ENCODE measurements at places on chromosomes 3 and 15. TPM values are rescaled to one million over a fixed set of nuclear protein-coding genes. Genes with fewer than 3 reads are reported as not detected.

DNA sequence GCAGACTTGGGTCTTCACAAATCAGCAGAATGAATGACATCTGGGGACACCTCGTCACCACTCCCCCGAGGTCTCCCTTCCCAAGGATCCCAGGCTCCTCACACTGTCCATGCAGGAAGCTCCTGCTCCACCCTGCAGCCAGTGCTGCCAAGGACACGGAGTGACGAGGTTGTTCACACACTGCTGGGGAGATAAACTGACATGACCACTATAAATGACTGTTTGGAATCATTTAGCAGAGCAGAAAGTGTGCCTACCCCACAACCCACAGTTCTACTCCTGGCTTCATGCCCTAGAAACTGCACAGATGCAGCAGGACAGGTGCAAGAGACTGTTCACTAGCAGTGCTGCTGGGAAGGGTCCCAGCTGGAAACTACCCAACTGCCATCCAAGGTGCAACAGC lies 19.7 kb upstream of the PRSS50 start:
- no peak overlapping the region for H3K4me3 ChIP-seq
- H3K4me1 ChIP-seq = no peaks in the 10 kb centered on the region
- no peaks in the 10 kb centered on the region for H3K27me3 ChIP-seq
- H3K36me3 ChIP-seq = no peaks in the 10 kb centered on the region
- no peak overlapping the region for H3K27ac ChIP-seq

DNA sequence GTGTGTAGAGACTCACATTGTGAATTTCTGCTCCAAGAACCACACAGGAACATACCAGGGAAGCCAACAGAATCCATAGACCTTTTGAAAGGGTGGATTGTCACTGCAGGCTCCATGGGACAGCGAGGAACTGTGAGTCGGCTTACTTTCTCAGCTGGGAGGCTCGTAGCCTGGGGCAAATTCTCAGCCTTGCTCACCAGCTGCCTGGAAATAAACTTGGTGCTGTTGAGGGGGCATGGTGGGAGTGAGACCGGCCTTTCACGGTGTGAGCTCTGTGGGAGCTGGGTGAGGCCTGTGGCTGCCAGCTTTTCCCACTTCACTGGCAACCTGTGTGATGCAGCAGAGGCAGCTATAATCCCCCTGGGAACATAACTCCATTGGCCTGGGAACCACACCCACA lies 146.6 kb upstream of the P2RY1 start:
- H3K27me3 ChIP-seq = no peaks in the 10 kb centered on the region
- no peak overlapping the region for H3K4me3 ChIP-seq
- no peaks in the 10 kb centered on the region for H3K36me3 ChIP-seq
- H3K27ac ChIP-seq = no peak overlapping the region

- H3K4me1 ChIP-seq = peaks cover 4% of the 10 kb centered on the region
- no peaks in the 10 kb centered on the region for H3K36me3 ChIP-seq
- DNase-seq = no peak
- no peak overlapping the region for H3K27ac ChIP-seq
- no peak overlapping the region for H3K4me3 ChIP-seq
These were observed 171.1 kb downstream of the GHSR start for GRCh38 chr3:172277151-172277652.

GRCh38 chr3:124140746-124141145 lies 148.8 kb upstream of the ROPN1 start:
- no peaks in the 10 kb centered on the region for H3K4me1 ChIP-seq
- no peak overlapping the region for H3K27ac ChIP-seq
- no peak for DNase-seq
- no peaks in the 10 kb centered on the region for H3K27me3 ChIP-seq
- no peaks in the 10 kb centered on the region for H3K36me3 ChIP-seq
- no peak overlapping the region for H3K4me3 ChIP-seq

DNA sequence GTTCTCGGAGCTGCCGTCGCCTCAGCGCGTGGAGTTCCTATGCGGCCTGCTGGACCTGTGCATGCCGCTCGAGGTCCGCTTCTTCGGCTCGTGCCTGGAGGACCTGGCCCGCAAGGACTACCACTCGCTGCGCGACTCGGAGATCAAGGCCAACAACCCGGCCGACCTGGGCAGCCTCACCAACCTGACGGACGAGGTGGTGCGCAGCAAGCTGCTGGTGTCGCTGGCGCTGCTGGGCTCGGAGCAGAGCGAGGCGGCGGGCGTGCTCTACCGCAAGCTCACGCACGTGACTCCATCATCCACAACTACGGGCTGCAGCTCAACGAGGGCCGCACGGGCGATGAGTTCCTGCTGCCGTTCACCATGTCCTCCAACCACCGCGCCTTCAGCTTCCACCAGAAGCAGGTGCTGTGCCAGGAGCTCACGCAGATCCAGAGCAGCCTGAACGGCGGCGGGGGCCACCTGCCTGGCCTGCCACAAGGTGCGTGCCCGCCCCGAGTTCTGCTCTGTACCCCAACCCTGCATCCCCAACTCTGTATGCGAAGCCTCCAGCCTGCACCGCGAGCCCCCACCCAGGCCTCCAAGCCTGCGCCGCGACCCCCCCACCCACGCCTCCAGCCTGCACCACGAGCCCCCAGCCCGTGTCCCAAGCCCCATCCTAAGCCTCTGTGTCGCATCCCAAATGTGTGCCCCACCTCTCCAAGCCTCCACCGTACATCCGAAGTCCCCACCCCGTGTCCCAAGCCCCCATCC lies 178.2 kb downstream of the OR4M2 start:
- H3K36me3 ChIP-seq = no peaks in the 10 kb centered on the region
- no peak overlapping the region for H3K27ac ChIP-seq
- no peaks in the 10 kb centered on the region for H3K4me1 ChIP-seq
- no peak for DNase-seq
- no peak overlapping the region for H3K4me3 ChIP-seq
- H3K27me3 ChIP-seq = no peaks in the 10 kb centered on the region

GRCh38 chr15:85527895-85528294 lies 147.5 kb downstream of the AKAP13 start:
- H3K4me3 ChIP-seq = no peak overlapping the region
- H3K27me3 ChIP-seq = no peaks in the 10 kb centered on the region
- H3K27ac ChIP-seq = peak overlapping the region; percentile 43
- H3K4me1 ChIP-seq = no peaks in the 10 kb centered on the region
- peak; percentile 34 for DNase-seq
- no peaks in the 10 kb centered on the region for H3K36me3 ChIP-seq

GRCh38 chr15:25268166-25268565 lies 170.7 kb downstream of the UBE3A start:
- DNase-seq = no peak
- H3K27me3 ChIP-seq = no peaks in the 10 kb centered on the region
- no peaks in the 10 kb centered on the region for H3K4me1 ChIP-seq
- H3K27ac ChIP-seq = no peak overlapping the region
- no peaks in the 10 kb centered on the region for H3K36me3 ChIP-seq

- DNase-seq = no peak
- H3K4me1 ChIP-seq = peaks cover 25% of the 10 kb centered on the region
- H3K27me3 ChIP-seq = no peaks in the 10 kb centered on the region
These were observed 602.8 kb downstream of the FOXP1 start for GRCh38 chr3:70980646-70981170.

GRCh38 chr3:191492601-191493000 lies 31.6 kb downstream of the PYDC2 start:
- H3K27ac ChIP-seq = no peak overlapping the region
- H3K4me3 ChIP-seq = no peak overlapping the region
- DNase-seq = no peak

DNA sequence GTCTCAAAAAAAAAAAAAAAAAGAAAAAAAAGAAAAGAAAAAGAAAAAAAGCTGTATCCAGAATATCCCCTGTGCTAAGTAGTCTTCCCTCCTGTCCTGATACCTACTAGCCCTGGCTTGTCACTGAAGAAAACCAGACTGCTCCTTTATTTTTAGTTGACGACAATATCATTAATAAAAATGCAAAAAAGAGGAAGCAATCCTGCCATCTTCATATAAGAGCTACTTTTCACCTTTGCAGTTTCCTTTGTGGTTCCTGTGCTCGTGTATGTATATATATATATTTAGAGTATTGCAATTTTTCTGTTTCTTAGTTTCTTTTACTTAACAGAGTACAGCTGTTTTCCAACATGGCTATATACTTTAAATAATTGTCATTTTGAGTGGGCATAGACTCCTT lies 13.6 kb downstream of the C3orf20 start:
- peaks cover 8% of the 10 kb centered on the region for H3K27me3 ChIP-seq
- no peak overlapping the region for H3K4me3 ChIP-seq
- no peaks in the 10 kb centered on the region for H3K36me3 ChIP-seq
- H3K27ac ChIP-seq = no peak overlapping the region
- H3K4me1 ChIP-seq = no peaks in the 10 kb centered on the region

GRCh38 chr3:121793078-121793477 lies 41.8 kb downstream of the IQCB1 start:
- no peaks in the 10 kb centered on the region for H3K36me3 ChIP-seq
- no peak for DNase-seq
- H3K27ac ChIP-seq = no peak overlapping the region
- H3K4me1 ChIP-seq = no peaks in the 10 kb centered on the region

DNA sequence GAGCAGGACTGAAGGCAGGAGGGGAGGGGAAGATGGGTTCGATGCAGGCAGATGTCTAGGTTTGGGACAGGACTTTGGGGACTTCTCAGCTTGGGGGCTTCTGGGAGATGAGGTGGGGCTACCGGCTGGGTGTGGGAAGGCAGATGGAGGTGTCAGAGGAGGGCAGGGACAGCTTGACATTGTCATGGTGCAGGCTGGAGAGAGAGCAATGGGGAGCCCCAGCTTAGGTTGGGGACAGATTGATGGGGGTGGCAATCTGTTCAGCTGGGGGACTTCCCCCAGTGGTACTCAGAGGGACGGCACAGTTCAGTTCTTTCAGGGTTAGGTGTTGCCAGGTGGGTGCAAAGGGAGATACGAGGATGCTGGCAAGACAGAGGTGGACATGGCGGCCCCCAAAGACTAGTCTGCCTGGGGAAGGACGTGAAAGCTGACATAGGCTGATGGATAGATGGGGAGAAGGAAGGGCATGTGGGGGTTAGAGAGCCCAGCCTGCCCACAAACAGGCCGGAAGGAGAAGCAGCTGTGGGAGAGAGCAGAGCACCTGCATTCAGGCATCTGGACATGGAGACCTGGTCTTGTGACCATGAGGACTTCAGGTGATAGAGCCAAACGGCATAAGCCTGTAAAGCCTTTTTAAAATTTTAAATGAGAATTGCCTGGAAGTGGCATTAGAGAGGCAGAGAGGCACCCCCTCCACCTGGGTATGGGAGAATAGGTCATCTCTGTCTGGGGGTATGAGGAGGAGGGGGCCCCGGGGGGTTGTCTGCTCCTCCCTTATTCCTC lies 21.1 kb downstream of the ACAA1 start:
- H3K36me3 ChIP-seq = no peaks in the 10 kb centered on the region
- no peak overlapping the region for H3K27ac ChIP-seq
- no peaks in the 10 kb centered on the region for H3K27me3 ChIP-seq
- no peak for DNase-seq
- H3K4me3 ChIP-seq = no peak overlapping the region

- no peaks in the 10 kb centered on the region for H3K36me3 ChIP-seq
- H3K27ac ChIP-seq = no peak overlapping the region
- no peak for DNase-seq
- H3K4me1 ChIP-seq = peaks cover 11% of the 10 kb centered on the region
- H3K4me3 ChIP-seq = no peak overlapping the region
- no peaks in the 10 kb centered on the region for H3K27me3 ChIP-seq
These were observed 8.7 kb downstream of the ARHGAP31 start for GRCh38 chr3:119302697-119303551.

- H3K27ac ChIP-seq = no peak overlapping the region
- no peak for DNase-seq
- no peaks in the 10 kb centered on the region for H3K4me1 ChIP-seq
These were observed 93.1 kb downstream of the GMPS start for GRCh38 chr3:155963570-155963969.

GRCh38 chr3:177420651-177421480 lies 223.6 kb upstream of the TBL1XR1 start:
- no peaks in the 10 kb centered on the region for H3K27me3 ChIP-seq
- no peak overlapping the region for H3K4me3 ChIP-seq
- no peaks in the 10 kb centered on the region for H3K36me3 ChIP-seq
- no peaks in the 10 kb centered on the region for H3K4me1 ChIP-seq
- H3K27ac ChIP-seq = no peak overlapping the region

- no peak overlapping the region for H3K4me3 ChIP-seq
- H3K36me3 ChIP-seq = no peaks in the 10 kb centered on the region
- H3K4me1 ChIP-seq = peaks cover 2% of the 10 kb centered on the region
- DNase-seq = no peak
These were observed 10.8 kb downstream of the IP6K1 start for GRCh38 chr3:49775538-49775937.

- H3K4me1 ChIP-seq = peaks cover 4% of the 10 kb centered on the region
- no peak for DNase-seq
- H3K27ac ChIP-seq = no peak overlapping the region
These were observed 375.2 kb upstream of the SGO1 start for GRCh38 chr3:20561166-20561565.

DNA sequence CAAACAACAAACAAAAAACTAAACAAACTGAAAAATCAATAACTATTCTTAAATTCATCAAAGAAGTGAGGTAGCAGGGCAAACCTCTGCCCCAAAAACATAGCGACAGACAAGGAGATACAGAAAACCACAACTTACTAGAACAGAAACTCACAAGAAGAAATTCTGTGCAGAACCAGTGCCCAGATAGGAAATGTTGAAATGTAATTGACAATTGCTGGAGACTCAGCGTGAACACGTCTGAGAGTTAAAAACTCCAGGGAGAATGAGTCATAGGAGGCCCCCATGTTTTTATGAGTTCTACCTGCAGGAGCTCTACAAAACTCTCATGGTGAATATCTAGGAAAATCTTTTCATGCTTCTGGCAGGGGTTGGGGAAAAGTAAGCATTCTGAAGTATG lies 95.5 kb upstream of the SETMAR start:
- no peak overlapping the region for H3K4me3 ChIP-seq
- no peaks in the 10 kb centered on the region for H3K36me3 ChIP-seq
- no peak for DNase-seq
- no peak overlapping the region for H3K27ac ChIP-seq
- H3K4me1 ChIP-seq = no peaks in the 10 kb centered on the region
- H3K27me3 ChIP-seq = no peaks in the 10 kb centered on the region

DNA sequence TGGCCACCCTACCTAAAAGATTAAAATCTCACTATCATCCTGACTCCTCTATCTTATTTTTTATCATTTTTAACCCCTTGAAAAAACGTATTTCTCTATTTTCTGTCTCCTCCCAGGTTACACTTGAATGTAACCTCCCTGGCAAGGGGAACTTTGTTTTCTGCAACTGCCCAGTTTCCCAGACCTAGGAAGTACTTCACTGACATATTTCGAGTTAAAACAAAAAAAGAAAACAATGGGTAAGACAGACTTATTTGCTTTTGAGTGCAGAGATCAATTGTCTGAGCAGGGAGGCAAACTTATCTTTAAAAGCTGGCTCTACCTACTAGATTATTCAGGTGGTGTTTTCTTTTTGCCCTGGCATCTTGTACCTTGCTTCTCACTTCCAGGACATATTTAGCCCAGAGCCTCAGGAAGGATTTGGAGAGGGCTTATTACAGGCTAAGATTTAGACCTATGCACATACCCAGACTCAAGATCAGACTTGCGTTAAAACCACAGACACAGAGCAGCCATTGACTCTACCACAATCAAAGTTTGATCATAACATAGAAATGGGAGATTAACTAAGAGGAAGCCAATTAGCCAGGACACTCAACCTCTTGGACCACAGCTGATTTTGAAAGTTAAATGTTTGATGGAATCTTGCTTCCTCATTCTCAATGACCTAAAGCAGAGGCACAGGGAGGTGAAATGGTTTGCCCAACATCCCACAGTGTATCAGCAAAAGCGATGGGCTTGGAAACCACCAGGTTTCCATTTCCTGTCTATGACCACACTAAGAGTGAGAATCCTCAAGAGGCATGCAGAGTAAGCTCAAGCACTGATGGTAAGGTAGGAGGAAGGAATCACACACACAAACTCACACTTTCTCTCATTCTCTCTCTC lies 169.5 kb upstream of the THBS1 start:
- H3K27ac ChIP-seq = no peak overlapping the region

CDHR4 gene
- not detected for total RNA-seq

MAP2K1 gene
- total RNA-seq = 20.1 TPM

PSMD2 gene
- total RNA-seq = 232 TPM

CSTA gene
- total RNA-seq = not detected

ERICH6 gene
- total RNA-seq = not detected

DNAH12 gene
- total RNA-seq = 1.1 TPM

All from hepatocyte (in vitro differentiated cells).